T-helper 22 cell (primary cell): ENCODE measurements at places on chromosomes 5 and 9.

DNA sequence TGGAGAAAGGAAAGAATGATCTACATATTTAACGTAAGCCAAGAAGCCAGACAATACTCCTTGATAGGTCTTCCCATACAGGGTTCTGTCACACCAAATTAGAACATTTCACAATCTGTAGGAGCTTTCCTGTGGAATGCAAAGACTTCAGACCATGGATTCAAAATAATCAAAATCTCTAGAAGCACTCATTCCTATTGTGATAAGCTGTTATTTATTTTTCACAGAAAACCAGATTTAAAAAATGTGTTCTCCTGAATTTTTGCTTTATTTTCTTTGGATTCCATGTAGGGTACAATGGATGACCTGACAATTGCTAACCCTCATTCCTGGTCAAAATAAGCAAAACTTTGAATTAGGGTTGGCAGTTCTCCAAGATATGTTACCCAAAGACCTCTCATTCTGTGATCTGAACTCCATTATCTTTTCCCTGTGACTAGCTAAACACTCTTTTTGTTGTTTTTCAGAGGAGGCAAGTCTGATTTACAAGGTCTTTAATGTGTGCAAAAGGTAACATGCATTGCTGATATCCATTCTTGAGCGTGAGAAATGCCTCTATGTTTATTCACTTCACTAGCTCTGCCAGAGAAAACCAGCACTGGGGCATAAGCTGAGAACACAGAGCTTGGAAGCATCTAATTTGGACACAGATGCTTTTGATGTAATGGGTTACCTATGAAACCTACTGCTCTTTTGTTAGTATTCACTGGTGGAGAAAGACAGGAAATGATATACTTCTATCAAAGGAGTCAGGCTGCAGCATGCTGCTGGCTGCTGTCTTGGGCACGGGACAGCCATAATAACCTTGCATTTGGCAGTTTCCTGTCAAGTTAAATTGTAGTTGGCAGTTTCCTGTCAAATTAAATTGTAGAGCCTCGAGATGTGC is 31.4 kb downstream of the ACTBL2 start:
- no peak for DNase-seq

- DNase-seq = peak; percentile 78
Observed at GRCh38 chr5:177447066-177447610, 524 bp downstream of the PRR7 start.

GRCh38 chr9:98995059-98995671 is 51.5 kb downstream of the COL15A1 start:
- DNase-seq = no peak

- DNase-seq = no peak
Observed at GRCh38 chr5:138033386-138033808, 518 bp upstream of the FAM13B start.

GRCh38 chr5:43043400-43043756 is 3.3 kb upstream of the ANXA2R start:
- DNase-seq = no peak

DNA sequence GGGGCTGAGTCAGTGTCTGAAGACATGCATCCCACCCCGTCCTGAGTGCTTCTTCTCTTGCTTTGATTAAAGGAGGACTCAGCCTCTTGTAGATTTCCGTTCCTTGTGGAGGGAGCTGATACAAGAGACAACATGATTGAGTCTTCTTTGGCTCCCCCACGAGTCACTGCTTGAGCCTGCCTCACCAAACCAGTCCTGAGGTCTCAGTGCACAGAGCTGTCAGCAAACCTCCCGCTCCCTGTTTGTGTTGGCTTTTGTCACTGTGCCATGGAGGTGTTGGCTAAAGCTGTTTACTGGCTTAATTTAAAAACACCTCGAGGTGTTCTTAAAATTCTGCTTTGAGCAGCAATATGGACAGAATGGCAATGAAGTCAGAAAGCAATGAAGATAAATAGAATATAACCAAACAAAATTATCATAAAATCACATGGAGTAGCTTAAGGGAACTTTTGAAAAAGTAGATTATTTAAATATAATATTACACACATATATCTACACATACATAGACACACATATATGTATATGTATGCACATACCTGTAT is 234.1 kb upstream of the ANKRD55 start:
- no peak for DNase-seq

DNA sequence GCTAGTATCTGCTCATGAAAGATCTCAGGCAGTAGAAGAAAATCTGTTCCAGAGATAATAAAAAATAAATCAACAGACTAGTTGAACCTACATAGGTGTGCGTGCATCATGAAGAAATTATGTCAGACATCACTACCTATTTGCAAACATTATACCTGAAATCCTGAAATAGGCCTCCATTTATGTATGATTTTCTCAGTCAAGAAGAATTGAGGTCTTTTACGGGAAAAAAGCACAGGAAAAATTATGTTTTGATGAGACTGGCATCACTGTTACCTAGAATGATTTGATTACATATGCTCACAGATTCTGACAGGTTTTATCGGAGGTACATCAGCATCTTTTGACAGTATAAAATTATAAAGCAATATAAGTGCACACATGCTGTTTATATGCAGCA is 1570.5 kb upstream of the NUDT12 start:
- DNase-seq = no peak

- DNase-seq = no peak
Observed at GRCh38 chr5:158483281-158483860, 616.3 kb downstream of the EBF1 start.

- no peak for DNase-seq
Observed at GRCh38 chr5:66558560-66558959, 37.6 kb upstream of the MAST4 start.

DNA sequence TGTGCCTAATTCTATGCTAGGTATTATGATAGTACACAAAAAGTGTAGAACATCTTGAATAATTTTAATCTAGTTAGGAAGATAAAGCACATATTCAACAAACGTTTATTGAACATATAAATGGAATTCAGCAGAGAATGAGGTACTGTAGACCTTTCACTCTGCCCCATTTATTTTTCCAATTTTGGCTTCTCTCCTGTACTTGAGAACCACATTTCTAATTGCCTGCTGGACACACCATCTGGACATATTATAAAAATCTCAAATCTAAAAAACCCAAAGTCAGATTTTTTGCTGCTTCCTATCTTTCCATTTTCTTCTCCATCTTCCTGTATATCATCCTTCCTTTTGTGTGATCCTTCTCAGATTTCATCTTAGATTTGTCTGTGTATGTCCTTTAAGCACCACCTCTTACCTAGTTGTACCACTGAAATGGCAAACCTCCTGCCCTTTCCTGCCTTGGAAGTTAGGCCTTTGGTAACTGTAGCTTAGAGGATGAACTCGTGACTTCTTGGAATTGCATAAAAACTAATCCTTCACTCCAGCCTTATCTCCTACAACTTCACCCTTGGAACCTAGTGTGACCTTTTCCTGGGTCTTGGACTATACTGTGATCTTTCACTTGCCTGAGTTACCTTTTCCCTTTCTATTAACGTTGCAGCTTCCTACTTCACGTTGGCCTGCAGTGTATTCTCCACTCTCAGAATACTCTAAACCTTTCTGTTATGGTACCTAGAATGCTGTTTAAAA is 8.8 kb downstream of the SLC26A2 start:
- DNase-seq = no peak

DNA sequence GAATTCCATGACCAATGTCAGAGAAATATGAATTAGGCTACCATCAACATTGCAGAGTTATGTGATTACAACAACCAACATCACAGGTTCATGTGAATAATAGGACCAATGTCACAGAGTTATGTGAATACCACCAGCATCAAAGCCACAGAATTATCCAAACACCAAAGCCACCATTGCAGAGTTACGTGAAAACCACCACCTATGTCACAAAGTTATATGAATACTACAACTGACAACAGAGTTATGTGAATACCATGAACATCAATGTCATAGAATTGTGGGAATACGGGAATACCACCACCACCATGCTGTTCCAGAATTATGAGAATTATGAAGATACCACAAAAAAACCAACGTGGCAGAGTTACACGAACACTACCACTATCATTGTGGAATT is 64.8 kb downstream of the SHC3 start:
- no peak for DNase-seq

- DNase-seq = no peak
Observed at GRCh38 chr9:71004196-71004595, 117.2 kb downstream of the TRPM3 start.

DNA sequence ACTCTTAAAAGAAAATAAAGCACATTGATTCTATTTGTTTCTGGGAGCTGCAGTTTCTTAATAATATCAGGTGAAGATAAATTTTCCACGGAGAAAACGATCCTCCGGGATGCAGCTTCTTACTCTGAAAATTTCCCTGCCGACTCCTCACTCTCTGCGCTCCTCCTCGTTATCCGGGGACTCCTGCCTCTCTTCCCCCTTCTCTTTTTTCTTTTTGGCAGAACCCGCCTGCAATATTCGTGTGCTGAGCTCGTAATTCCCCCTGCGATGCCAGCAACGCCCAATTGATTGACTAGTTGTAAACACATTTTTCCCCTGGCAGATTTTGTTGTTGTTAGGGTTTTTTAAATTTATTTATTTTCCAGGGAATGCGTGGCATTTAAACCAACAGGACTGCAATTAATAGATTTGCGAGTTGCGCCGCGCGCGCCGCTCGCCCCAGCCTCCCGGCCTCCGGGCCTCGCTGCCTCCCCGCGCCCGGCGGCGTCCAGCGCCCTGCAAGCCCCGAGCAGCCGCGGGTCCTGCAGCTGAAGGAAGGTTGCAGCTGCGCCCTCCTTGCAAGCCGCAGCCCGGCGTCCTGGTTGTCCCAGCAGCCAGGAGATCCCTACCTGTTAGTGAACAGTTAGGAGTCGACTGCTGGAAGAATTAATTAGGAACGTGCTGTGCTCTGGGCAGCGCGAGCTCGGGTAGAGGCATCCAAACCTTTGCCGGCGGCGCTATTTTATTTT is 2.2 kb downstream of the NTNG2 start:
- DNase-seq = no peak

DNA sequence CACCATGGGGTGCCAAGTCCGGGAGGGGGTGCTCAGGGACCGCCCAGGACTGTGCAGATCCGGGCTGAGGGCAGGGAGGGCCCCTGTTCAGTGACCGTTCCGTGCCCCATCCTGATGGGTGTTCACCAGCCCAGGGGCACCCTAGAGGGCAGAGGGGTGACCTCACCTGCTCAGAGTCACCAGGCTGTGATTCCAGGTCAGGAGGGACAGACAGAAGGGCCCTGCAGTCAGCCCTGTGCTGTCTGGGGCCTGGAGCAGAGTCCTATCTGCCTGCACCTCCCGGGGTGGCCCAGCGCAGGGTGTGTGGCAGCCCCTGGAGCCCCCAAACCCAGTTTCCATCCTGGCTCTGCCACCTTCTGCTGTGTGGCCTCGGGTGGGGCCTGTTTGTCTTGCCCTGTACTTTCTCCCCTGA is 241.9 kb downstream of the PBX3 start:
- DNase-seq = no peak

GRCh38 chr9:134059661-134060395 is 8.0 kb downstream of the BRD3 start:
- no peak for DNase-seq

GRCh38 chr9:136080716-136081112 is 14.4 kb downstream of the NACC2 start:
- no peak for DNase-seq

DNA sequence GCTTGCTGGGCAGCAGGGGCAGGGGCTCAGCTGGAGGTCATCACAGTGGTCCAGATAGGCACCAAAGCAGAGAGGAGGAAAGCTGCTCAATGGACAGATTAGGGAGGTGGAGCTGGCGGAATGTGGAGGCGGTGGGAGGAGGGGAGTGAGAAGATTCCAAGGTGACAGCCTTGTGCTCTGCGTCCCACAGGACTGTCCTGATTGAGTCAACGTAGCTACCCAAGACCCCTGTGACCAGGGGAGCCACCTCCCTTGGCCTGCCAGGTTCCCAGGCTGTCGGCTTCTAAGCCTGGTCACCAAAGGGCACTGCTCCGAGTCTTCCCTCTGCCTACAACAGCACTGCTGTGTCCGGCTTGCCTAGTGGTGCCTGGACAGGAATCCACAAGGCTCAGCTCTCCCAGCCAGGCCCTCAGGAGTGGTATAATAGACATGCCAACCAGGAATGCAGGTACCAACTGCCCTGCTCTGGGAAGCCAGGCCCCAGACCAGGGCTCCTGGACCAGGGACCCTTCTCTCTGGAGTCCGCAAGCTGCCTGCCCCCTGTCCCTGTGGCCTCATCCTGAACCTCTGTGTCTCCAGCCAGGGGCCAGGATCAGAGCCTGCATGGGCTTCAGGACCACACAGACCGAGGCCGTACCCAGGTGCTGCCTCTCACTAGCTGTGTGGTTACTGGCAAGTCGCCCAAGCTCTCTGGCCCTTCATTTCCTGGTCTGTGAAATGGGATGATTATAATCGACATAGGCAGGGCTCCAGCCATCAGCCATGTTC is 67.9 kb downstream of the STK10 start:
- DNase-seq = no peak

DNA sequence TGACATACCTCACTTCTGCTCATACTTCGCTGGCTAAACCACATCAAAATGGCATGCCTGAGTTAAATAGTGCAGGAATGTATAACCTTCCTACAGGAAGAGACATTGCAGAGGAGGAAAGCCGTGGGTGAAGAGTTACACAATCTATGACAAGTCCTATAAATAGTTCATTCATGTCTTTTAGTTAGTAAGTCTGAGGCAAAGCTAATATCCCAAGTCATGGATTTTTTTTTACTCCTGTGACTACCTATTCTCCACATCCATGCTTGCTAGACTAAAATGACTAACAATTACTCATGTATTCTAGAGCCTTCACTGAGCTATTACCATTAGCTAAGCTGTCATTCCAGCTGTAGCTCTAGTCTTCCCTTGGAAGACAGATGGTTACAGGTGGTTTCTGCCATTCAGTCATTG is 391.3 kb downstream of the NR2F1-AS1 start:
- no peak for DNase-seq

GRCh38 chr5:38655691-38656090 is 99.2 kb upstream of the LIFR start:
- no peak for DNase-seq

- DNase-seq = no peak
Observed at GRCh38 chr9:111151537-111151936, 113.3 kb upstream of the LPAR1 start.

DNA sequence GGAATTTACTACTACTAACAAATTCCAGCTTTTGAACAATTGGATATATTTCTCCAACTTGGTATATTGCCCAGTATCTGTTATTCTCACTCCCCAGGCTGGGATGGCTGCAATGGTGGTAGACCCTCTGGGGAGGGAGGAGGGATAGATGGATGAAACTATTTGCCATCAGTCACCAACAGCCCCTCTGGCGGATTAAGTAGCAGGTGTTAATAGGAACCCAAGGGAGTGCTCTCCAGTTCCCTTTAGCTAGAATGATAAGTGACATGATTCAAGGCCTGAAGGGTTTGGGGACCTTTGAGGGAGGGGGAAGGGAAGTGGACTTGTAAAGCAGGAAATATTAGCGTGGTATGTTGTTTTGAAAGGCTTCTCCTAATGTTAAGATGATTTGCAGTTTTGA is 824.0 kb upstream of the ARRDC3 start:
- no peak for DNase-seq

GRCh38 chr5:125480911-125481310 is 734.5 kb upstream of the ZNF608 start:
- no peak for DNase-seq

DNA sequence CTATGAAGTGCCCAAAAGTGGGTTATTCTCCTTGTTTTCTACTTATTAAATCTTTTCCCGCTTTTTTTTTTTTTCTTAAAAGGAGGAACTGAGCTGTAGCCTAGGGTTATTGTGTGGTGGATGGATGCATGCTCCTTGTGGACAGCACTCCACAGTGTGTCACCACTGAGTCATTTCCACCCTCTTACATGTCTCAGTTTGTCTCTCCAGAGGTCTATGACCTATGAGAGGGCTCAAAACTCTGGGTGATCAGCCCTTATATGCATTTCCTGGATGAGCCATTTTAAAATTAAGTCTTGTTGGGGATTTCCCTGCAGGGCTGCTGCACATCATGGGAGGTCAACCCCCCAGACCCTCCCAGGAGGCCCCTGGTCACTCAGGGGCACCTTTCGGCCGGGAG is 102.2 kb upstream of the MOCS2 start:
- no peak for DNase-seq
